ENCODE measurements at places on chromosomes 13 and 19.

DNA sequence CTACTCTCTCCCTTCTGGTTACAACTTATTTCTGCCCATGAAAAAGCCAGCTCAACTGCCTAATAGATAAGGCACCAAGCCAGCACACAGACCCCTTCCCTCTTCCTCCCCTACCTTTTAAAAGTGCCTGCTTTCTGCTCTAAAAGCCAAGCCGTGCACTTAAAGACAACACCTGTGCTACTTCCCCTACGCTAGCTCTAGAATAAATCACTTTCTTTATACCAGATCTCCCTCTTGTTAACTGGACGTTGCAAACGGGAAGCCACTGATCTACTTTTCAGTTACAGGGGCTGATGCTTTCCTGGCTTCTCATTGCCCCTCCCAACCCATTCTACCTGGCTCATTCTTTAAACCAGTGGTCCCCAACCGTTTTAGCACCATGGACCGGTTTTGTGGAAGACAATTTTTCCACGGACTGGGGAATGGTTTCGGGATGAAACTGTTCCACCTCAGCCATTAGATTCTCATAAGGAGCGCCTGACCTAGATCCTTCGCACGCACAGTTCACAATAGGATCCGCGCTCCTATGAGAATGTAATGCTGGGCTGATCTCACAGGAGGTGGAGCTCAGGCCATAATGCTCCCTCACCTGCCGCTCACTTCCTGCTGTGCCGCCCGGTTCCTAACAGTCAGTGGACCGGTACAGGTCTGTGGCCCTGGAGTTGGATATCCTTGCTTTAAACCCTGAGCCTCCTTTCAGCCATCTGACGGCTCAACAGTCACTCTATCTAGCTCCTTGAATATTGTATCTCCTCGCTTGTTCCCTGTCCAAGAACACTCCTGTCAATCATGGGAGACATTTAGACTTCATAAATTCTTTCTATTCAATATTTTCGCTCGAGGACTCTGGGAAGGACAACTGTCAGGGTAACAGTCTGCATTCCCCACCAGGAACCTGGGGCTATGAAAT lies 841 bp upstream of the ZNF223 start:
- no peak for DNase-seq

DNA sequence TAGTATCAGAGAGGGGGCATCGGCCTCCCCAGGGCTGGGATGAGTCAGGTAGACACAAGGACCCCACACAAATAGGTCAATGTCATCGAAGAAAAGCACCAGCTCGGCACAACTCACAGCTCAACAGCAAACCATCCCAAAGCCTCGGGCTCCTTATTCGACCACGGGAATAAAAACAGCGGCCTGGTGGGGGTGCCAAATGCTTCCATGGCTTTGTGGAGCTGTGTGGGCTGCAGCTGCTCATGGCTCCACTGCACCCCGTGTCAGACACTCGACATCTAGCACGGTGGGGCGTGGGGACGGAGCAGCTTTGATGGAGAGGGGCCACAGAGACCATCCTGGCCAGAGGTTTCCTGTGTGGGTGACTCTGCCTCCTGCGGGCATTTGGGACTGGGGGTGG lies 212.5 kb upstream of the SOX1 start:
- DNase-seq = no peak

DNA sequence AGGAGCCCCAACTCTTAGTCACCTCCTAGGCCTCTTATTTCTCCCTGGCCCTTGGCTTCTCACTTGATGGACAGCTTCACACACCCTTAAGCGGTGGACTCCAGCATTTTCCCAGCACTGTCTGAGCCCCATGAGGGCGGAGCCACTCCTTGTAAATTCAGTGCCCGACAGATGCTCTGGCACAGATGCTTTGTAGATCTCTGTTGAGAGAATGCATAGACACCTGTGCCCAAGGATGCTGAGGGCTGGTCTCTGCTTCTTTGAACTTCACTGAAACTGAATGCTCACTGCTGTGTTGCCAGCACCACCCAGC lies 3.3 kb downstream of the SYCN start:
- DNase-seq = no peak

GRCh38 chr13:60662595-60662994 lies 265.6 kb downstream of the TDRD3 start:
- DNase-seq = no peak

DNA sequence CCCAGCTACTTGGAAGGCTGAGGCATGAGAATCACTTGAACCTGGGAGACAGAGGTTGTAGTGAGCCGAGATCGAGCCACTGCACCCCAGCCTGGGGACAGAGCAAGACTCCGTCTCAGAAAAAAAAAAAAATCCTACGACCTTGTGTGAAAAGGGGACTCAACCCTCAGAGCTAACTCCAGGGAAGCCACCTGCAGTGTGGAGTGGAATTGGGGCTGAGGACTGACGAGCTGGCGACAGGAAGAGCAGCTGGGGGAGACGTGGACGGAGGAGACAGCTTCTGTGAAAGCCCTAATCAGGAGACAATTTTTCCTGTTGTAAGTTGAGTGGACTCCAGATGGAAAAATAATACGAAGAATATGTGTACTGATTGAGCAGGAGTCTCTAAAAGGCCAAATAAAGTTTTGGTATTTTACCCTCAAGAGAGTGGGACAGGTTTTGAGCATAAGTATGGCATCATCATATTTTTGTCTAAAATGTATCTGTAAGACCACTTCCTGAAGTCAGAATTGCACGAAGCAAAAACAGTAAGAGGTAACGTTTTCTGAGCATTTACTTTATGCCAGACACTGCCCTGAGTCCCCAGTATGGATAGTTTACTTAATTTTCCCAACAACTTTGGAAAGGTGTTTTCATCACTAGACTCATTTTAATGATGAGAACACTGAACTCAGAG lies 12.0 kb upstream of the LAIR1 start:
- DNase-seq = no peak

DNA sequence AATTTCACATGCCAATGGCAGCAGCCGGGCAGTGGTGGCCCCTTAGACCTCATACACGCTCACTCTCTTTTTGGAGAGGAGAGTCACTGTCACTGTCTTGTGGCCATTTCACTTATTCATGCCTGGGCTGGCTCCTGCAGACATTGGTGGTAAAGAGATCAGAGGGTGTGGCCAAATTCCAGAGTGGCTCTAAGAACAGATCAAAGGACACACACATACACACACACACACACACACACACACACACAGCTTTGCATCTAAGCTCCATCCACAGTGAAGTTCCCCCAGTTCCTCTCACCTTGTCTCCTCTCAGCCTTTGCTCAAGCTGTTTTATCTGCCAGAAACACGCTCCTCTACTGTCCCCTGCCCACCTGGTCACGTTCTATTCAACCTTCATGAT lies 46.5 kb upstream of the KPNA3 start:
- no peak for DNase-seq

GRCh38 chr19:49117677-49118564 lies 1.0 kb downstream of the C19orf73 start:
- no peak for DNase-seq

GRCh38 chr13:112764864-112765561 lies 75.2 kb downstream of the ATP11A start:
- no peak for DNase-seq

DNA sequence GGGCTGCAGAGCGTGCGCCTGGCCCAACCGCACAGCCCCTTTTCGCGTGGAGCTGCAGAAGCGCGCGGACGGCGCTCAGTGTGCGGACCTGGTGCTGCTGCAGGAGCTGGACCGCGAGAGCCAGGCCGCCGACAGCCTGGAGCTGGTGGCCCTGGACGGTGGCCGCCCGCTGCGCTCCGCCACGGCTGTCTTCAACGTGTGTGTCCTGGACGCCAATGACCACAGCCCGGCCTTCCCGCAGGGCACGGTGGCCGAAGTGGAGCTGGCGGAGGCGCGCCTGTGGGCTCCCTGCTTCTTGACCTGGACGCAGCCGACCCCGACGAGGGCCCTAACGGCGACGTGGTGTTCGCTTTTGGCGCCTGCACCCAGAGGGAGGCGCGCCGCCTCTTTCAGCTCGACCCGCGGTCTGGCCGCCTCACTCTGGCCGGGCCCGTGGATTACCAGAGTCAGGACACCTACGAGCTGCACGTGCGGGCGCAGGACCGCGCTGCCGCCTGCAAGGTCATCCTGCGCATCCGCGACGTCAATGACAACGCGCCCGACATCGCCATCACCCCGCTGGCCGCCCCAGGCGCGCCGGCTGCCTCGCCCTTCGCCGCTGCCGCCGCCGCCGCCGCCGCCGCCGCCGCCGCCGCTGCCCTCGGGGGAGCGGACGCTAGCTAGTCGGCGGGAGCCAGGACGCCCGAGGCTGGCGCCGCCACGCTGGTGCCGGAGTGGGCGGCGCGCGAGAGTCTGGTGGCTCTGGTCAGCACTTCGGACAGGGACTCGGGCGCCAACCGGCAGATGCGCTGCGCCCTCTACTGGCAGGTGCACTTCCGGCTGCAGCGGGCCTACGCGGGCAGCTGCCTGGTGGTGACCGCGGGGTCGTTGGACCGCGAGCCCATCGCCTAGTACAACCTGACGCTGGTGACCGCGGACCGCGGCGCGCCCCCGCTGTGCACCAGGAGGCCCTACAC lies 172.2 kb downstream of the OLFM4 start:
- no peak for DNase-seq

DNA sequence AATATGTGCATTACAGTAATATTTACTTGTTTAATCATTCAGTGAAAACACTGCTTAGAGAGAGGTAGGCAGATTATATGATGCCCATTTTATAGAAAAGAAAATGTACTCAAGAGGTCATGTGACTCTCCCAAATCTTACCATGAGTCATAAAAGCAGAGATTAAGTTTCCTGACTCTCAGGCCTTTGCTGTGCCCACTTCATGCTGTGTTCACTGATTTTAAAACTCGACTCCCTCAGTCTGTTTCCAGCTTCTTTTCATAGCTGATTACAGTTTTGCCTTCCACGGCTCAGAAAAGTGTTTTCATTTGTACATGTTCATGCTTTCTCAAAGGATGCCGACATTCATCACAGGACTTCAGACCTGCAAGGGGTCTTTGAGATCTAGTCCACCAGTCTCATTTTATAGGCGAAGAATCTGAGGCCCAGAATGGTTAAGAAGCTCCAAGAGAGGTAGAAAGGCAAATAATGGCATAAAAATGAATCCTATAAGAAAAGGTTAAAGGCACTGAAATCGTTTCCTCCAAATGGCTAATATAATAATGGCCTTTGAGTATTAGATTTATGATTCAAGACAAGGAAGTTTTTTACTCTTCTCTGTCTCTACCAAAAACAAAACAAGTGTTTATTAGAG lies 9.0 kb upstream of the IPO5 start:
- DNase-seq = peak; percentile 23

- no peak for DNase-seq
These were observed 25.3 kb downstream of the ZNF582 start for GRCh38 chr19:56367829-56368711.

GRCh38 chr13:50645092-50645491 lies 198.4 kb downstream of the DLEU7 start:
- peak; percentile 43 for DNase-seq

DNA sequence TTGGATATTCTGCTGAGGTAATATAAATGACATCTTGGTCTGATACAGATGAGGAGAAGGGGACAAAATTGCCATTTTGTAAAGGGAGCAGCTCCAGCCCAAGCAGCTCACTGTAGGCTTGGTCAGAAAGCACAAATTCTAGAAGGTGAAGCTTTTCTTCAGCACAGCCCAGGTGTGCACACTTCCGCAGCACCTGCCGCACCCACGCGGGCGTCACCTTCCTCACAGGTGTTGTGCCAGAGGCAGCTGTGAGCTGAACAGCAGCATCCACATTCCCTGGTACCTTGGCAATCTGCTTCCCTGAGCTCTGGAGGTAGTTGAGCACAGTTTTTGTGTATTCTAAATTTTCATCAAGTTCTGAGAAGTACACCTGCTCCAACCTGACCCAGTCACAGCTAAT lies 79.0 kb downstream of the SACS start:
- no peak for DNase-seq

- peak; percentile 5 for DNase-seq
These were observed 210.9 kb downstream of the GPC5 start for GRCh38 chr13:91609353-91609752.

DNA sequence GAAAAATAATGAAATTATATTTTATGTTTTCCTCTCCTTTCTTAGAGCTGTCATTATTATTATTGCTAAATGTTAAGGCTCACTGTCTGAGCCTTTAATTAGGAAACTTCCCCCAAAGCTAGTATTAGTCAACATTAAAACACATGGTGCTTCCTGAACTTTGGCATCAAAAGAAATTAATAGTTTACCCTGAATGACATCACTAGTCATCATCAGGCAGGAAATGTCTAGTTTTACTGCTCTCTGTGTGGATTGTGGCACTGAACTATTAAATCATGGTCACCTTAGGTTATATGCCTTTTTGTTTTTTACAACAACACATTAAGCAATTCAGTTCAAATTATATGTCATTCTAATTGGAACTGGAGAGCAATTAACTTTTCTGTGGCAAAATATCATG lies 595.5 kb downstream of the SLITRK1 start:
- peak; percentile 4 for DNase-seq

DNA sequence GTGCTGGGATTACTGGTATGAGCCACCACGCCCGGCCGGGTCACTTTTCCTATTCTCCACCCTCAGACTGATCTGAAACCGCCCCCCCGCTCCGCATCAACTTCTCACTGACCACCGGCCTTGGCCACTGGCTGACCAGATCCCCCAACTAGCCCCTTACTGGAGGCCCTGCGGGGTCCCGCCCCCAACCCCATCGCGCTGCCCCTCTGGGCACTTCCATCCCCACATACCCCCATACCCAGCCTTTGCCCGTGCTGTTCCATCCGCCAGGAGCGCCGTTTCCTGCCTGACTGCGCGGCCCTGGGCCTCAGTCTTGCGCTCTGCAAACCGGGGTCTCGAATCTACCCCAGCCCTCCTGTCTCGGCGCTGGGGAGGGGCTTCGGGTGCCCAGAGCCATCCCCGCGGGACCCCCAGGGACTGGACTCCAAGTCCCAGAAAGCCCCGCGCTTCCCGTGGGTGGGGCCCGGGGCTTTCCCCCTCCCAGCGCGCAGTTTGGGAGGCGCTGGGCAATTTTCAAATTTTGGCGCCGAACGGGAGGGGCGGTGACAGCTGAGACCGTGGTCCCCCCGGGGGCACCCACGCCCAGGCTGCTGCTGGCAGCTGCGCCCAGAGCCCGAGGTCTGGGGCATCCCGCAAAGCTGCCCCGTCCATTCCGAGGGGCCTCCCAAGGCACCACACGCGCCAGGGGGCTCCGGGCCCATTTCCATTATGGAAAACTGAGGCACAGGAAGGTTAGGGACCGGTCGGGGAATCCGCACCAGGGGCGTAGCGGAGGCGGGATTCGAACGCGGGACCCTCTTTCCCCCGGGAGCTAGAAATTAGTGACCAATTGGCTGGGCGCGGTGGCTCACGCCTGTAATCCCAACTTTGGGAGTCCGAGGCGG lies 5.2 kb upstream of the LMNB2 start:
- peak; percentile 90 for DNase-seq

- DNase-seq = no peak
These were observed 5.8 kb downstream of the ZNF780A start for GRCh38 chr19:40084948-40085347.

DNA sequence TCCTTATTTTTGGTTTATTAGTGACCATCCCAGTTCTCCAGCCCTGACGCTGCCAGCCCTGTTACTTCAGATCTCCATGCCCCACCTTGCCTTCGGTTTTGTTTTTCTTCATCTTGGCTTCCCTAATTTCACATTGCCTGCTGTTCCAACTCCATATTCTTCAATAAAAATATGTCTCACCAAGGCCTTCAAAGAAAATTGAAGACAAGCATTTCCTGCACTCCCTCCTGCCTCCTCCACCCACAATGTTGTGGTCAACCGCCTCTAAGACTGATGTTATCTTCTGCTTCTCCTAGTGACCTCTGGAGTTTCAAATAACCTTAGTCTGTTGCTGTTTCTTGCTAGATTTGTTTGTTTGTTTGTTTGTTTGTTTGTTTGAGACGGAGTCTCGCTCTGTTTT lies 14.6 kb downstream of the PLD3 start:
- DNase-seq = no peak
